Transverse colon (tissue), 4 donors: ENCODE measurements at places on chromosomes 7 and 10. TPM values are rescaled to one million over a fixed set of nuclear protein-coding genes. Genes with fewer than 3 reads are reported as not detected.

Gene TBC1D12
- total RNA-seq, result 58.0 TPM

Gene PNLIP
- not detected for total RNA-seq

DNA sequence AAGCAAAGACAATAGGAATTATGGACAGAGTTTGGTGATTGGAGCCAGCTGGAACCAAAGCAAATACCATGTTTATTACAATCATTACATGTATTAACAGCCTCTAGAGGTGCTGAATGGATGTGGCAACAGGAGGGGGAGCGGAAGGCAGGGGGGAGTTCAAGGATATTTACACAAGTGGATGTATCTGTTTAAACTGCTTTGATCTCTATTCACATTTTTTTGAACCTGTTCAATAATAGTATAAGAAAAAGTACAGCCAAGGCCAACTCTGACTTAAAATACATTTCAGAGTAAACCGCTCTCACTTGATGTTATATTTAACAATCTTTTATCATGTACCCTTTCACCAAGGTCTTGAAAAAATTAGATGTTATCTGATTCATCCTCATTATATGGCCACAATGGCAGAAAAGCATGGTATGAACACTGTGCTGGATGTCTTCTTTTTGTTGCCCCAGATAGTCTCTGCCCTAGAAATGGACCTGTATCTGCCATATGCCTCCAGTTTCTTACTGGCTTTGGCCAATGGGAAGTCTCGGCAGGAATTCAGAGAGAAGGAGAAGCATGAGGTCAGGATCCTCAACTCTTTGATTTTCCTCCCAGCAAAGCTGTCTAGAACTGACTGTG is 88.2 kb upstream of the FAM133B start:
- no peak for DNase-seq

Gene PTPRZ1
- 1.6 TPM for total RNA-seq

DNA sequence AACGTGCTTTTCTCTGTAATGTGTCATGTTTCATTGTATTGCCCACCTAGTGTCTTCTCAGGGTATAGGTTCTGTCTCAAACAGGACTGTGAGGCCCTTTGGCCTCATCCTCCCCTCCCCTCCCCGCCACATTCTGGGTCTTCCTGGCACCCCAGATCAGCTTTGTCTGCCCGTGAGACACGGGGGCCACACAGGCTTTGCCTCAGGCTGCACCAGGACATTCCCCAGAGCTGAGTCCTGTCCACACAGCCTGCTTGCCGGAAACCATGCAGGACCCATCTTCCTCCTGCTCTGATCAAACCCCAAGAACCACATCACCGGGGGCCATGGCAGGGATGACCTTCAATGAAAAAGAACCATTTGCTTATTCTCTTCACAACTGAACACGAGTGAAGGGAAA is 18.6 kb downstream of the MAT1A start:
- DNase-seq, result no peak

- DNase-seq, result no peak
These were observed 283.1 kb downstream of the DNAJB6 start for GRCh38 chr7:157619753-157620525.

- no peak for DNase-seq
These were observed 152.4 kb downstream of the IMMP2L start for GRCh38 chr7:111409714-111410422.

GRCh38 chr10:90614631-90615030 is 243.2 kb downstream of the HTR7 start:
- no peak for DNase-seq

DNA sequence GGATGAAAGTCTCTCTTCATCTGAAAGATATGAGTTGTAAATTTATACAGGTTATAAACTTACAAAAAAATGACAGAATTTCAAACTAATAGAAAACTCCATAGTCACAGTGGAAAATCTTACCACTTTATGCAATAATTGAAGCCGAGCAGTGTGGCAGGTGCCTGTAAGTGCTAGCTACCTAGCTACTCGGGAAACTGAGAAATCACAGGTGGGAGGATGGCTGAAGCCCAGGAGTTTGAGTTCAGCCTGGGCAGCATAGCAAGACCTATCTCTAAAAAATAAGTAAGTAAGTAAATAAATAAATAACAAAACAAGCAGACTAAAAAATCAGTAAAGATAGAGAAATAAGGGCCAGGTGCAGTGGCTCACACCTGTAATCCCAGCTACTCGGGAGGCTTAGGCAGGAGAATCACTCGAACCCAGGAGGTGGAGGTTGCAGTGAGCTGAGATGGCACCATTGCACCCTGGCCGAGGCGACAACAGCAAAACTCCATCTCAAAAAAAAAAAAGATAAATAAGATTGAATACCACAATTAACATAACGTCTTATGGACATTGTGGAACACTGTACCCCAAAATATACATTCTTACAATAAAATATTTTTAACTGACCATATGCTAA is 61.9 kb downstream of the TRIM24 start:
- no peak for DNase-seq
